Glutamatergic neuron (in vitro differentiated cells): ENCODE measurements at places on chromosomes 4 and X. TPM values are rescaled to one million over a fixed set of nuclear protein-coding genes. Genes with fewer than 3 reads are reported as not detected.

- no peak for DNase-seq
- H3K36me3 ChIP-seq = no peaks in the 10 kb centered on the region
- H3K27me3 ChIP-seq = peaks cover 3% of the 10 kb centered on the region
- H3K27ac ChIP-seq = no peak overlapping the region
- H3K4me1 ChIP-seq = peaks cover 5% of the 10 kb centered on the region
- no peak overlapping the region for H3K4me3 ChIP-seq
These were observed 180.1 kb downstream of the RAPGEF2 start for GRCh38 chr4:159282944-159283343.

GRCh38 chrX:108731153-108731552, 5.2 kb downstream of the IRS4 start:
- H3K4me3 ChIP-seq = no peak overlapping the region
- peaks cover 10% of the 10 kb centered on the region for H3K27me3 ChIP-seq
- DNase-seq = no peak
- H3K4me1 ChIP-seq = no peaks in the 10 kb centered on the region
- H3K36me3 ChIP-seq = no peaks in the 10 kb centered on the region

DNA sequence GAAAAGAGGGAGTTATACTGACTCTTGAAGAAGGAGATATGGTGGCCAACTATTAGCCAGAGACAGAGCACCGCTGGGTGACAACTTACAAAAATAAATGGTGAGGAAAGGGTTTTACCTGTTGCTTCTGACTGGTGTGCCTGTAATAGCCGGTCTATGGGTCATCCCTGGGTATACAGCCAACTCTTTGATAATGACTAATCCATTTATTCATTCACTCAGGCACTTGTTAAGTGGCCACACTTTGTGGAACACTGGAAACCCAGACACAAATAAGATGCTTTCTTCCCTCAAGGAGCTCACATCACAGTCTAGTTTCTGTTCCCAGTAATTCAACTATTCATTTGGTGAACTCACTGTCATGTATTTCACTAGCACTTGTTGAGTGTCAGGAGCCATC, 13.2 kb upstream of the CAPN6 start:
- H3K27me3 ChIP-seq = no peaks in the 10 kb centered on the region
- no peaks in the 10 kb centered on the region for H3K36me3 ChIP-seq
- H3K4me1 ChIP-seq = no peaks in the 10 kb centered on the region
- DNase-seq = no peak

The PWWP3B gene
- 0.78 TPM for total RNA-seq

The REPS2 gene
- total RNA-seq = 3.1 TPM

The CYP2U1 gene
- total RNA-seq = 4.4 TPM

The FAM184B gene
- total RNA-seq = not detected

The ADAD1 gene
- total RNA-seq = not detected
